ENCODE measurements at places on chromosomes 1 and 21.

DNA sequence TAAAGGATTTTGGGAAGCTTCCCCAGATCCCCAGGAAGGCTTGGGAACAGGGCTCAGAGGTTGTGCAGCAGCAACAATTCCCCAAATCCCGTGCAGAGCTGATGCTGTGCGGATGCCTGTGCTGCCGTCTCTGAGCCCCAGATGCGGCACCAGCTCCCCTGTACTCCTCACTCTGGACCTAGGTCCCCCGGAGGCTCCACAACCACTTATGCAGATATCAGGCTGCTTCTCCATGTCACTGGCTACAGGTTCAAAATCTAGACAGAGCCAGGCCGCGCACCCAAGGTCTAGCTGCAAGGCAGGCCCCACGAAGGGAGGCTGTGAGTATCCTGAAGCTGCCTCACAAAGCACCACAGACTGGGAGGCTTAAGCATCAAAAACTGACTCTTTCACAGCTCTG lies 81.6 kb downstream of the PDE9A start:
- DNase-seq: no peak

- DNase-seq: peak; percentile 55
Measured at GRCh38 chr1:53739109-53739681, at the start of gene GLIS1. GLIS1 (minus strand) TSS chr1:53739164; CDS start chr1:53738064, 1,100 bp downstream.

DNA sequence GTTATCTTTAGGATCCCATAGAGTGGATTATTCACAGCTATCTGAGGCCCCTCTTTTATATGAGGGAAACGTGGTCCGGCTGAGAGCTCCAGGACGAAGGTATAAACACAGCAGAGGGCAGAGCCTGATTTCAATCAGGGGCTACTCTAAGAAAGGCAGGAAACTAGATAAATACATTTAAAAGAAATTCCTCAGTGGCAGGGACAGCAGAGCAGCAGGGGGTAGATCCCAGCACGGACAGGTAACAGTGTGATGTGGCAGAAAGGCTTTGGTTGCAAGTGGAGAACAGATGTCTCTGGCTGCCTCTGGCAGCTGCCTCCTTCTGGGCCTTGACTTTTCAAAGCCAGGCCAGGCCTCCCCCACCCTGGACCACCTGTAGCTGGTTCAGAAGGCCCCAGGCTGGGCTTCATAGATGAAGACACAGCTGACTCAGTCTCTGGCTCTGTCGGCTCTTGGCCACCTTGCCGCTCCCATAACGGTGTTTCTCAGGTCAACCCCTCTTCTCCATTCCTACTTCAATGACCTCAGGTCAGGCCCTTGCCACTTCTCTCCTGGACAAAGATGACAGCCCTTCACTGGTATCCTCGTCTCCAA lies 43.8 kb downstream of the FAM78B start:
- DNase-seq: no peak

- DNase-seq: no peak
Measured at GRCh38 chr1:89279011-89279466, 6.4 kb upstream of the GBP5 start.

DNA sequence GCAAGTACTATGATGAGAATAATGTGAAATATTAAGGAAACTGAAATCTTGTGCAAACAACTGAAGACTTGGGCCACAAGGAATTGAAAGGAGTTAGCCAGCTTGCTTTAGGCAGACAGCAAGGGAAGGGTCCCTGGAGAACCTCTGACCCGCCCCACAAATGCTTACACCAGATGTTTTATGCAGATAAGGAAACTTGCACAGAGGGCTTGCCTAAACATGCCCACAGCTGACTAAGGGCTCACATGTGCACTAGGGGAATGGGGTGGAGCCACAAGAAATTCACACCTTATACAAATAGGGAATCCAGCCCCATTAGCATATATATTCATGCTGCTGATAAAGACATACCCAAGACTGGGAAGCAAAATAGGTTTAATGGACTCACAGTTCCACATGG lies 86.1 kb upstream of the CYYR1 start:
- DNase-seq: no peak

DNA sequence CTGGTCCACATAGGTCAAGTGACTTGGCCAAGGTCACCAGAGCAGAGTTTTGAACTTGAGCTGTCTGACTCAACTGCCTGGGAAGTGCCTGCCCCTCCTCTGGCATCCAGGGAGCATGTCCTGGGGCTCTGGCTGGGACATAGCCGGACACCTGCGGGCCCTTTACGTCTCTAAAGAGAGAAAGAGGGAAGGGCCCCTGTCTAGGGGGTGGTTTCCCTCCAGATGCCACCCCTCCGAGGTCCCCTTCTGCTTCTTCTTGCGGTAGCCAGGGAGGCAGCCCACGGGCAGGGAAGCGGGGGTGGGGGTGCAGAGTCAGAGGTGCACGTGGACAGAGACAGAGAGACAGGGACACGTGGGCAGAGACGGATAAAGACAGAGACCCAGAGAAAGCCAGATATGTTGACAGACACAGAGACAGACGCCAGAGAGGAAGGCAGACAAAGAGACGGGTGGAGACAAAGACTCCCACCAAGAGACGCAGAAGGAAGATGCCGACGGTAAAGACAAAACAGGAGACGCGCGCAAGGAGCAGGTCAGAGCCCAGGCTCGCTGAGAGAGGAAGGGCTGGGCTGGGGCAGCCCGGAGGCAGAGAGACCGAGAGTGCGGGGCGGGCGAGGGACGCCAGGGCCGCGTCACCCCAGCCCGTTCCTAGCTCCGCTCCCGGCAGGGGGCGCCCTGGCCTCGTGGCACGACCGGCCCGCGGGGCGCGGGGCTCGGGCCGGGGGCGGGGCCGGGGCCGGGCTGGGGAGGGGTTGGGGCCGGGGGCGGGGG lies 458 bp upstream of the ALPL start:
- no peak for DNase-seq

- DNase-seq: no peak
Measured at GRCh38 chr1:167184081-167184480, 36.6 kb upstream of the POU2F1 start.

DNA sequence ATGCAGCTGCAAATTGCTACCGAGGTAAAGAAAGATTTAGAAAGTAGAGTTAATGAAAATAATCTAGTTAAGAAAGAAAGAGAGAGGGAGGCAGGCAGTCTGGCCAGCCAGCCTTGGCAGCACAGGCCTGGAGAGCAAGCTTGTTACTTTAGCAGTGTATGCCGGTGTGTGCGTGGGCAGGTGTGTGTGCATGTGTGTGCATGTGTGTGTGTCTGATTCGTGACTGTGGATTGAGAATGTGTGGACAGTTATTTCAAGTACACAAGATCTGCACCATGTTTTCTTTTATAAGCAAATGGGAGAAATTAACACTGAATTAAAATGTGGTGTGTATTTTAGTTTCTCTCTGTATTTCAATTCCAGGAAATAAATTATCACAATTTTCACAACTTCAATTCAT lies 211.6 kb downstream of the DSCAM start:
- DNase-seq: no peak

GRCh38 chr1:100308777-100309176 lies 42.8 kb downstream of the RTCA start:
- DNase-seq: no peak

GRCh38 chr21:37166733-37167132 lies 93.7 kb downstream of the TTC3 start:
- no peak for DNase-seq

DNA sequence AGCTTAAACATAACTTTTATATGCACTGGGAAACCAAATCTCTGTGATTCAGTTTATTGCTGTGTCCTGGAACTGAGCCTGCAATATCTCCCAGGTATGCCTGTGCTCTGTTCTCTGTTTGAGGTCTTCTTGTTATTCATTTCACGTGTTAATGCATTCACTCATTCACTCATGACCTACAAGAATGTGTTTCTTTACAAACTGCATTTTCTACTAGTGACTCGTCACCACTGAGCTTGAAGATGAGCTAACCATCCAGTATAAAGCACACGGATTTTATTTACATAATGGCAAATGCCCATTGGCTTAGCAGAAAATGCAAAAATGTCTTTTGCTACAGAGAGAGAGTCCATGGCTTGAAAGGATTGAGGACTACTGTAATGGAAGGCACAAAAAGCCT lies 75.0 kb upstream of the DUSP10 start:
- DNase-seq: no peak

GRCh38 chr1:204477036-204477740 lies 17.4 kb downstream of the PIK3C2B start:
- no peak for DNase-seq

GRCh38 chr1:8378178-8378577 lies 60.3 kb downstream of the SLC45A1 start:
- DNase-seq: no peak

- DNase-seq: no peak
Measured at GRCh38 chr1:156625436-156626078, 6.3 kb downstream of the HAPLN2 start.

GRCh38 chr21:34737115-34737514 lies 68.3 kb downstream of the CLIC6 start:
- no peak for DNase-seq

DNA sequence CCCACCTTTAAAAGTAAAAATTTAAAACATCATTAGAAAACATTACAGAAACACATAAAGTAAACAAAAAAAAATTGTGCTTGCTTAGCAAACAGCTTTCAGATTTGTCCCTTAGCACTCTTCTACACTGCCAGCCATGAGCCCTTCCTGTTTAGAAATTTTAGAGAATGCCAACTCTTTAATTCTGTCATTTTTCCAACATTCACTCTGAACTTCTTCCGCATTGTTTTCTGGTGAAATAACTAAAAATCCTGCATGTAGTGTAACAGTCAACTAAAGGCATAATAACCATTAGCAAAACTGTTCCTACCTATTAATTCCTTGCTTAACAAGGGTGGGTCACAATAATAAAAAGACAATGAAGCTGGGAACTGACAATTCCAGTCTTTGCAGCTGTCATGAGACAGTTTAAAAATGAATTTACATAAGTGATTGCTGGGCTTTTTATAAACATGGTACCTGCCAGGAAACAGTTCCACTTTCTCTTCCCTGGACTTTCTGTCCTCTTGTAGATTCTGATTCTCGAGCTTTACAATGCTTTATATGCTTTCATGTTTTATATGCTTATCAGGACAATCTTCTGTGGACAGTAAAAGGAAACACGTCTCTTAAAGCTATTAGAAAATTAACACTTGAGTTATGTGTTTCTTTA lies 19.0 kb downstream of the GNG12 start:
- DNase-seq: no peak

DNA sequence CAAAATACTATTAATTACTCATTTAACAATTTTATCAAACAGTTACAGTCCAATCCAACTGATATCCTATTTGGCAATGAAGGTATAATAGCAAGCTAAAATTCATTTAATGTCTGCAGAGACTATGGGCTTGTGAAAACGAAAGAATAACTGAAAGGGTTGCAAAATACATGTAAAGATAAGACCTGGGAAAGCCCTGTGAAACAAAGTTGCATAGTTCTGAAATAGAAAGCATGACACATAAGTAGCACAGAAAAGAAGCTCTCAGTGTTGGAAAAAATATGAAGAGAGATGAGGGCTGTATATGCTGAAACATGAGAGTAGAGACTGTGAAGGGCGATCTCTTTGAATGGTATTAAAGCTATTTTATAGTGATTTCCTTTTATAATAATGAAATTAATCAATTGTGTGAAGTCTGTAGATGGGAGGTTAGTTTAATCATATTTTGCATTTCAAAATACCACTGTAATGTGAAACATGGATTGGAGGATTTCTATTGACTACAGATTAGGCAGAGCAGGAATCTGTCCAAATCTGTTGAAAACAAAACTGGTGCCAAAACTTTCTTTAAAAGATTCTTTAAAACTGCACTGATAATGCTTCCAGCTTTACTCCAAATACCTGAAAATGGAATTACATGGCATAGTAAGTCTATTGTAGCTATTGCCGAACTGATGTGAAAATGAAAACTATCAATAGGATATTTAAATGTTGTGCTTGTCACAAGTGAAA lies 1518.9 kb upstream of the B3GALT2 start:
- no peak for DNase-seq

DNA sequence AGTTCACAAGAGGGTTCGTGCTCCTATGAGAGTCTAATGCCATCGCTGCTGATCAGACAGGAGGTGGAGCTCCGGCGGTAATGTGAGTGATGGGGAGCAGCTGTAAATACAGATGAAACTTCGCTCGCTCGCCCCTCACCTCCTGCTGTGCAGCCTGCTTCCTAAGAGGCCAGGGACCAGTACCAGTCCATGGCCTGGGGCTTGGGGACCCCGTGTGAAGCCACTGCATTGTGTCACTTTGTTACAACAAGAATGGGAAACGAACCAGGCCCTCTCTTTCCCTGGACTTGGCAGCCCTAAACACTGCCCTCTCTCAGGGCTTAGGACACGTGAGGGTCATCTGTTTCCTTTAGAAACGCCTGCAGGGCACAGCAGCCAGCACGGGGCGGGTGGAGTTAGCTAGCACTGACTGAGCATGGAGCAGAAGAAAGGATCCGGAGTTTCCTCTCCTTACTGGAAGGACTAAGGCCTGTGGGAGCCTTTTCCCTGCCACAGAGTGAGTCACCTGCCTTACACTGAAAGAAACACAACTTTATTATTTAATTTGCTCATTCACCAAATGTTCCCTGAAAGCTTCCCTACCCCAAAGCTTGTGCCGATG lies 185.2 kb upstream of the TMEM51 start:
- no peak for DNase-seq

DNA sequence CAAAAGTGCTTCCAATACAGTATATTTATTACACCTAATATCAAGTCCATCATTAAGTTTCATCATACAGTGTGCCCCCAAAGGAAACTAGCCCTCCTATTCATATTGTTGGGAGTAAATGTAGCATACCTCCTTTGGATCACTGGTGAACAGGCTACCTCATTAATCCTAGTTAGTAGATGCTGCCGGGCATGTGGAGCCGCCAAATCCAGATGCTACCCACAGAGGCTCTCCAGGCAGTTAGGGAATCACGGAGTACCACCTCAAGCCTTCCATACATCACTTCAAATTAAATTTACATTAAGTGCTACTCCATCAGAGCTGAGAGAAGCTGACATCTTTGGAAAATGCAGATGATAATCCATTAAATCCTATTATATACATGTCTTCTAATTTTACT lies 121.7 kb upstream of the FOXD3 start:
- DNase-seq: no peak

GRCh38 chr1:51000160-51000559 lies 30.1 kb downstream of the CDKN2C start:
- DNase-seq: peak; percentile 19

GRCh38 chr1:27872802-27873551 lies 633 bp downstream of the THEMIS2 start:
- DNase-seq: no peak

DNA sequence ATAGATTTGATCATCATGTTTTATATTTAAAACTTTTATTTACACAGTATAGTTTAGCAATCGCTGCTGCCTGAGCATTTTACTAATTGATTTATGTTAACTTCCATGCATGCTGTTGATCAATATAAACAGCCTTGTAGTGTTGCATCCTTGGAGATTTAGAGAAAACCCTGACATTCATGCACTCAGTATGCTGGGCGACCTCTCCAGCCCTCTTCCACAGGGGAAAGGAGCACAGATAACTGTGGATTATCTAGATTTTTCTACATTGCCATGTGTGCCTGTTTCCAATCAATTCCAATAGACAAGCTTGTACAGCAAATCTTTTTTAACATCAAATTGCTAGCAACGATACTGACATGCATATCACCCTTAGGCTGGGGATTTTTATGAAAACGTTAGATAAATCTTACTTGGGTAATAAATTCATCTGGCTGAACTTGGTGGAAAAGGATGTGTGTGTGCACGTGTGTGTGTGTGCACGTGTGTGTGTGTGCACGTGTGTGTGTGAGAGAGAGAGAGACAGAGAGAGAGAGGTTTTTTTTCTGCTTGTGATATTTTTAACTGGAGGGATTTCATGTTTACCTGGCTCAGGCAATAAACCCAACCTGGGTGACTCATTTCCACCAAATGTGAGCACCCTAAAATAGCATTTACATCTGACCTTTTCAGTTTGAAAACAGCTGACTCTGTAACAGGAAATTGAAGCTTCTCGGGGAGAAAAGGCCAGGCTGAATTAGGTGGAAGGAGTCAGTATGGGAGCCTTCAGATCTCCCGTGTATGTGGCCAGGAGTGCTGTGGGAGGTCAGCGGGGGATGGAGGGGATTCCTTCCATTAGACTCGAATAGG lies 339.8 kb downstream of the PRDM2 start:
- DNase-seq: no peak
